Motor neuron (in vitro differentiated cells): ENCODE measurements at places on chromosomes 7 and 10.

- ATAC-seq: no peak
Measured at GRCh38 chr7:151993977-151994676, 31.3 kb upstream of the GALNT11 start.

DNA sequence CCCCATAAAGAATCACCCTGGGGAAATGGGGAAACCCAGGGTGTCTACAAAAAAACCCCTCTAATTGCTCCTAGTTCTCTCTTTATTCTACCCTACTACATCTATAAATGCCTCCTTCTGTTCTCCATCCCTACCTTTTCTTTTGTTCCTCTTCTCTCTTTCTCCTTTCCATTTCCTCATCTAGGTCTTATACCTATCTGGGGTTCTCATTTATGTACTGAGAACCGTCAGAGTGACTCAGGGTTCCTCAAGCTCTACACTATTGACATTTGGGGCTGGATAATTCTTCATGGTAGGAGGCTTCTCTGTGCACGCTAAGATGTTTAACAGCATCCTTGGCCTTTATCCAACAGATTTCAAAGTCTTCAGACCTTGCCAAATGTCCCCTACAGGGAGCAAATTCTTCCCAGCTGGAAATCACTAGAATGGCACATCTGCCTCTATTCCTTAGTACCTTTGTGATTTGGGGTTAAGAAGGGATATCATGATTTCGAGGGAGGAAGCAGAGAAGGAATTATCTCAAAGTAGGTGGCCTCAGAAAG is 137.4 kb upstream of the PTN start:
- no peak for ATAC-seq

DNA sequence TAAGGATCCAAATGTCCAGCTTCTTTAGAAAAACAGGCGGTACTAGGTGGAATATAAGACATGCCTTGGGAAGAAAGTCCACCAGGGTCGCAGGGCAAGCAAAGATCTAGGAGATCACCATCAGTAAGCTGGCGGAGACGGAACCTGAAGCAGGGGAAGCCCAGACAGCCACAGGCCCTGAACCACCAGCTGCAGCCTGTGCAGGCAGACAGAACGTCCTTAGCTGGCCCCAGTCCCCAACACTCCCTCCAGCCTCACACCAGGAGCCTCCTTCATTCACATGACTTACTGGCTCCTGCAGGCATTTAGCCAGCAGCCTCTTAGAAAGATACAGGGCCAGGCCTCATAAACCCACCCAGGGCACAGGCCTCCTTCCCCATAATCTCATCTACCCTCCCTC is 17.4 kb downstream of the RGS10 start:
- ATAC-seq: no peak

DNA sequence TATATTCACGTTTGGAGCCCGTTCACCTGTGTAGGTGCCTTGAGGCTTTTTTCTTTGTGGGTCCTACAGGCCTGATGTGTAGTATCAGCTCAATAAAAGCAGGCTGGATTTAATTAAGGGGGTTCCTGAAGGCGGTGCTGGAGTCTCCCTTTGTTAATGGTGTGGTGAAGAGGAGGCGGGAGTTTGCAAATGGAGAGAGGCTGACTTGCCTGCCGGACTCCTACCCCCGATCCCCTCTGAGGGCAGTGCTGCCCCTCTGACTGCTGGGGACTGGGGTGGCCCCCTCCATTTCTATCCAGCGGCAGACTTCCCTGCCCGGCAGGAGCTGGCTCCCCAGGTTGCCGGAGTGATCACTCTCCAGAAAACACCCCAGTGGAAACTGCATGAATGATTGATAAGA is 45.1 kb downstream of the ZMIZ1 start:
- no peak for ATAC-seq

- peak; percentile 86 for ATAC-seq
Measured at GRCh38 chr10:114479307-114479706, 75.0 kb upstream of the AFAP1L2 start.

DNA sequence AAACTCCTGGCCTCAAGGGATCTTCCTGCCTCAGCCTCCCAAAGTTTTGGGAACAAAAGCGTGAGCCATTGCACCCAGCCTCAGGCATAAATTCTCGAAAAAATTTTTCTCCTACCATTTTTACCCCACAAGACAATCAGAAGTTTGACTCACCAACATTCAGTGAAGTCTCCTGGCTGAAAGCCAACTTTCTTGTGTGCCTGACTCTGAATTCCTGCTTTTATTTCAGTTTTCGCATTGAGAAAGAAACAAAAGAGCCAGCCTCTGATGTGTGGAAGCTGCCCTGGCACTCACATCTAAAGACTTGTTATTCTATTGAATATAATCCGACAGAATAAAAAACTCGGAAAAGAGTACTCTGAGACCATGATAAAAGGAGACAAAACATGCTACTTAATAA is 402.9 kb downstream of the MAGI2 start:
- peak; percentile 91 for ATAC-seq

DNA sequence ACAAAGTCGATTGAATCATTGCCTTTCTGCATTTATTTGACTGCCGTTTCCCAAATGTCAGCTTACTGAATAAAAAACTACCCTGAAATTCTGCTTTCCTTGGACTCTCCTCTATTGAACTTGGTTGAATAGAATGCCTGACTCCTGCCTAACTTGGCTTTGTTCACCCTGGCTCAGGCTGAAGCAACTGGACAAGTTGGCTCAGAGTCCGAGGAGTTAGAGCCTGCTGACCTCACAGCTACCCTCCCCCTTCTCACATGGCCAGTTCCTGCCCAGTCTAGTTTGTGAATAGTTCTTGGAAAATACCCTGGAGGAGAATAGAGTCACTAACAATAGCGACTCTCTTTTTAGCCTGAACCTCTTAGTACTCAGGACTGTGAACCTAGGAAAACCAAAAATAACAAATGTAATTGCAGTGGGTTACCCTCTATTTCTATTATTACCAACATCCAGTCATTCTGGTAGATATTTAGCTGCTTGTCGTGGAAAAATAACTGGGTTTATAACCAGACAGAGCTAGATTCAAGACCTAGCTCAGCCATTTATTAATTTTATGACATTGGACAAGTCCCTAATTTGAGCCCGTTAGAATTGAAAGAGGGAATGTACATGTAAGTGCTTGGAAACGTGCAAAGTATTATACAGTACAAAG is 17.3 kb upstream of the NRBF2 start:
- peak; percentile 96 for ATAC-seq

DNA sequence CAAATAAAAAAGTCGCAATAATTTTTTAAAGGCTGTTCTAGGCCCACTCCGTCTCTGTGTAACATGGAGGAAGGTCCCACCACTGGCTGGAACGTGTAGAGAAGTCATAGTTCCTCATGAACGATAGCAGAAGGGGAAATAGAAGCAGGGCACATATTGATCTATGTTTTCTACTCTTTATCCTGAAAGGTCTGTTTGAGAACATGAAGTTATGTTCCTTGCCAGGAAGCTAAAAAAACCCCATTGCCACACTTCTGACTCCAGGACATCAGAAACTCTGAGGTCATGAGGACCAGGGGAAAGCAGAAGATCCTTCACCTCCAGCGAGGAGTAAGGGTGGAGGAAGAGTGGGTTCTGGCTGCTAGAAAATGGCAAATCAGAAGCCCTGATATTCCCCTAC is 10.8 kb downstream of the ANKRD22 start:
- ATAC-seq: no peak

- no peak for ATAC-seq
Measured at GRCh38 chr10:5447611-5448071, 35.3 kb downstream of the NET1 start.

DNA sequence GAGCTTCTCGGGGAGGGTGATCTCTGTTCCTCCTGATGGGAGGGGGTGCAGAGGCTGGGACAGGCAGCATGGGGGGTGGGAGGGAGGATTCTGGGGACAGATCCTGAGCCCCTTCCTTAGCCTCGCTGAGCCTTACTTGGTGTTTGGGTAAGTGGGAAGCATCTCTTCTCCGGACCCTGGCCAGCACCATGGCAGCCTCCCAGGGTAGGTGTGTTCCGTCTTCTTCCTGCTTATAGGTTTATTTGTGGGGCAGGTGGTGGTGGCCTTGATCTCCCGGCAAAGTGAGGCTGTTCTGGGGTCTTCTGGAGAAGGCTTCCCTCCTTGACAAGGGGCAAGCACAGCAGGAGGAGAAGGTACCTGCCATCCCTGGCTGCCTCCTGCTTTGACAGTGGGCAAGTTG is 226.9 kb downstream of the GLRX3 start:
- ATAC-seq: no peak

- ATAC-seq: no peak
Measured at GRCh38 chr7:149704507-149704906, 68.9 kb downstream of the ZNF467 start.

GRCh38 chr7:28759475-28759971 is 198.6 kb downstream of the TRIL start:
- ATAC-seq: peak; percentile 89

DNA sequence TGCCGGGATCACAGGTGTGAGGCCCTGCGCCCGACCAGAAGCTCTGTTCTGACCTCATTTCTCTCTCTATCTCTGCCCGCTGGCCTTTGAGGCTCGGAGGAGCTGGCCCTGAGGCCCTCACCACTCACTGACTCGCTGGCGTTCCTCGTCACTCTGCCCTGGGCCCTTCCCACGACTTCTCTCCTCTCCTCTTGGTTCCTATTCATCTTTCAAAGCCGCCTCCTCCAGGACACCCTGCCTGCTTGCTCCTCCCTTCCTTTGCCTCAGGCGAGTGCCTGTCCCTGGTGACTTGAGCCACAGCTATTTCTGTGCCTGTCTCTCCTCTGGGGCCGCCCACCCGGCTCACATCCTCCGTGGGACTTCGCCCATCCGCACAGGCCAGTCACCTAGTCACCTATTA is 17.3 kb upstream of the ADGRA1 start:
- ATAC-seq: no peak

DNA sequence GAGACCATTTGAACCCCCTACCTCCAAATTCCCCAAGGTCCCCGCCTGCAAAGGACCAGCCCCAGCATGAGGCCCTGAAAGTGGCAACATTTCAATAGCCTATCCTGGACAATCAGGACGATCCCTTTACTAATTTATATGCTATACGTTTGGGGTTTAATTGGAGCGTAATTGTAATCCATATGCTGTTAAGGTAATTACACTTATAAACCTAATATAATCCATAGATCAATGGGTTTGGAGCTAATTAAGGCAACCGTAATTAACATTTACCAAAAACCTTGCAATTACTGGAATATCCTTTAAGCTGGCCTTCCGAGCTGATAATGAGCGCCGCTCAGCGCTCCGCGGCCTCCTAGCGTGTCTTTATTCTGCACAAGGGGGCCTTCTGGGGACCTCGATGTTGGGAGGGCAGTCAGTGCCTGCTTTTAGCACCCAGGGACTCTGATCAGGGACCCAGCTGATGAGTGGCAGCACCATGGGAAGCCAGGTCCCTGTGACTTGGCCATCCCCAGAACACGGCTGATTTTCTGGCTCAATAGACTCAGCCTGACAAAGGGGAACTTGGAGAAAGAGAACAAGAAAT is 91.2 kb downstream of the LHPP start:
- ATAC-seq: no peak

DNA sequence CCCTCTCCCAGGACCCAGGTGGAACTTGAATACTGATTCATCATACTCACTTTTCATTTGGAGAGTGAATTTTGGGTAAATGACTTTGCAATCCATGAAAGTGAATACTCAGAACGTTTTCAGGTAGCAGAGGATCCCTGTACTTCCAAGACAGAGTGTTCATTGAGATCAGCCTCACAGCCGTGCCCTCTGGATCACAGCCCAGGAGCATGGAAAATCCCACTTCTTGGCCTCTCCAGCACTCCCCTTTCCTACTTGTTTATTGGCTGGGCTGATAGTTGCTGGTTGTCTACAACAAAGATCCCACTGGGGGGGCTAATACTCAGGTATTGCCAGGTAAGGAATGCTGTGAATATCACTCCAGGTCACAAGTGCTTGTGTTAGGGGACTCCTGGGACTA is 5.9 kb downstream of the GCK start:
- ATAC-seq: no peak

- peak; percentile 90 for ATAC-seq
Measured at GRCh38 chr10:73920089-73920488, 9.2 kb downstream of the PLAU start.

- ATAC-seq: no peak
Measured at GRCh38 chr7:82472966-82473365, 29.4 kb upstream of the CACNA2D1 start.

DNA sequence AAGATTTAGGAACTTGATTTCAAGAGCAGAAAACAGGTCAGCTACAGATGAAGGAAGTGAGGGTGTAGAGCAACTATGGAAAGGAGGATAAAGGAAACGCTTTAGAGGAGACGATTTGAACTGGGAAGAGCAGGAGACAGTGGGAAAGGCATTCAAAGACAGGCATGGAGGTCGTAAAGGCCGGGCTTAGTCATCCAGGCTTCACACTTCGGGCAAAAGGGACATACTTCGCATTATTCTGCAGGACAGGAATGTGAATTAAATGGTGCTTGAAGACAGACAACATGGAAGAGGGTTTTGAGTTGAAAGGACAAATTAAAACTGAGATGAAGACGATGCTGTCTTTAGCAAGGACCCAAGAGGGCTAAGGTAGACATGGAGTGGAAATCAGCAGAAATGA is 8.1 kb downstream of the FAM171A1 start:
- no peak for ATAC-seq

DNA sequence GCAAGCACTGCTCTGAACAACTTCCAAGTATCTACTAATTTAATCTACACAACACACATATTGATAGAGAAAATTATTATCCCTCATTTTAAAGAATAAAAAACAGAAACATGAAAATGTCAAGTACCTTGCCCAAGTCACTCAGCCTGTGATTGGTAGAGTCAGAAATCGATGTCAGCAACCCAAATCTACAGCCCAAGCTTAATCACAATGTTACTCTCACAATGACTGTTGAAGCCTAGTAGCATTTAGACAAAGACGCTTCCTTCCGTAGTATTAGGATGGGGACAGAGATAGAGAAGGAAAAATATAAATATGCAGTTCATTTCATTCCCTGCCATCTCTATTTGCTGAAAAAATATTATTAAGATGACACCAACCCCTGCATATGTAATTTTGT is 242.5 kb downstream of the ELMO1 start:
- ATAC-seq: no peak

- peak; percentile 35 for ATAC-seq
Measured at GRCh38 chr10:26890956-26891355, 30.2 kb upstream of the ABI1 start.

DNA sequence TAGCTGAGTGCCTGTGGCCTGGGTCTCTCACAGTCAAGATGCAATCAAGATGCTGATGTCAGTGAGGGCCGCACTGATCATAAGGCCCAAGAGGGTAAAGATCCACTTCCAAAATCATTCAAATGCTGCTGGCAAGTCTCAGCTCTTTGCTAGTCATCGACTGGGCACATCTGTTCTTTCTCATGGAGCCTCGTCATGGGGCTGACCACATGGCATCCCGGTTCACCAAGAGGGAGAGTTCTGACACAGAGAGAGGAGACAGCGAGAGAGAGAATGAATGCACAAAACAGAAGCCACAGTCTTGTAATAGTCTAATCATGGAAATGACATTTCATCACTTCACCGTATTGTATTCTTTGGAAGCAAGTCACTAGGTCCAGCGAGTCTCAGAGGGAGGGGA is 1067.5 kb upstream of the C7orf33 start:
- ATAC-seq: no peak

DNA sequence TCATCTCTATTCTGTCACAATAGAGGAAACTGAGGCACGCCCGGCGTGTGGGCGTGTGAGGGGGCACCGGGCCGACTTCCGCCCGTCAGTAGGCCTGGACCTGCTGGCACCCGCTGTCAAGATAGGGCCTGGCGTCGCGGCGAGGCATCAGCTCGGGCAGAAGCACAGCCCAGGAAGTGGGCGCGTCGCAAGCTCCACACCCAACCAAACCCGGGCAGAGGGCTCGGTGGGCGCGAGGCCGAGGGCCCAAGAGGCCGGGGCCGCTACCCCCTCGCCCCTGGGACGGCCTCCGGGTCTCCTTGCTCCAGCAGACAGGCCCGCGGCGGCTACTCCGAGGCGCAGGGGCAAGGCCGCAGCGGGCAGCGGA is 91.2 kb downstream of the SPAG6 start:
- ATAC-seq: peak; percentile 12
